Left ventricle myocardium superior (tissue), 1 donor: ENCODE measurements at places on chromosomes 4 and X.

DNA sequence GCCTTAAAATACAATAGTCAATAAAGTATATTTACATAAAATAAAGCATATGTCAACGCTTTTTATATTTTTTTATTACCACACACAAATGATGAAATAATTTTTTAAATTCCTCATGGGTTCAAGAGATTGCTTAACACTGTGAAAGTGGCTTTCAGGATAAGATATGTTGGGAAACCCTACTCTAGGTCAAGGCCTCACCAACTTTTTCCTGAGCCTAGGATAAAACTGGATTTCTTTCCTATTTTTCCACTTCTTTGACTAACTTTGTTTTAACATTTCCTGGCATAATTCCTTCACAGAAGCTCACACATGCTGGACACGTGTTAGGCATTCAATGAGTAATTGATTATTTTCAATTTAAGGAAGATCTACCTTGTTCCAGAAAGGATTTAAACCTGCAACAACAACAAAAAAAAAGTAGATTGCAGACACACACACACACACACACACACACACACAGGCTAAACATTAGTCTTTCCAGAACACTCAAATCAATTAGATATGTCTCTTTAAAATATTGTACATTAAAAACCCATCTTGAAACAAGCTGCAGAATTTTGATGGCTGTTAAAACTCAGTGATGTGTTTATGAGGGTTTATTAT lies 9.1 kb downstream of the KLB start:
- no peak for DNase-seq

- DNase-seq, result no peak
Observed at GRCh38 chr4:67035501-67035900, 509.8 kb downstream of the CENPC start.

DNA sequence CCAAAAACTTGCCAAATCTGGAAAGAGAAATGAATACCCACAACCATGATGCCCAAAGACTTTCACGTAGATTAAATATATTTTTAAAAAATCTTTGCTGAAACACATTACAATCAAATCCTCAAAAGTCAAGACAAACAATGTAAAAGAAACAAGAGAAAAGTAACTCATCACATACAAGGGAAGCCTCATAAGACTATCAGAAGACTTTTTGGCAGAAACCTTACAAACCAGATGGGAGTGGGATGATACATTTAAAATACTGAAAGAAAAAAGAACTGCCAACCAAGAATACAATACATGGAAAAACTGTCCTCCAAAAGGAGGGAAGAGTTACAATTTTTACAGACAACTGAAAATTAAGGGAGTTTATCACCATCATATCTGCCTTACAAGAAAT lies 319.0 kb upstream of the INTU start:
- no peak for DNase-seq

- no peak for DNase-seq
Observed at GRCh38 chrX:129359269-129359668, 164.0 kb downstream of the SMARCA1 start.

DNA sequence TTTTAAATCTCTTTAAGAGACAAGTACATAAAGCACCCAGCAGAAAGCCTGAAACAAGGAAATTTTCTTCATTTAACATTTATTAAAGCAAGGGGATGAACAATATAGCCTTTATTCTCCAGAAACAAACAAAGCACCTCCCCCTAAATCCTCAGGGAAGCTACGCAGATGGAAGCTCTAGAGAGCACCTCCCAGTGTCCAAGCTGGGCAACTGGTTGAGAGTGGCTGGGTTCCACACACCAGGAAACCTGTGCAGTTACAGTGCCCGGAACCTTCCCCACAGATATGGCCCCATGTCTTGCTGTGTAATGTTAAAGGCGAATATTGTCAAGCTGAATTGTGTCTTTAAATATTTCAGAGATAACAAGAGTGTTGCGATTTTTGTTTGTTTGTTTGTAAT lies 8.9 kb upstream of the TRIML1 start:
- DNase-seq, result no peak

- no peak for DNase-seq
Observed at GRCh38 chr4:85474356-85474755, 594 bp upstream of the ARHGAP24 start.

- DNase-seq, result no peak
Observed at GRCh38 chr4:17195461-17196275, 297.2 kb upstream of the LDB2 start.

- no peak for DNase-seq
Observed at GRCh38 chr4:45550766-45551366, 573.0 kb downstream of the GABRG1 start.

GRCh38 chr4:77581724-77582123 lies 23.9 kb upstream of the CXCL13 start:
- DNase-seq, result no peak

DNA sequence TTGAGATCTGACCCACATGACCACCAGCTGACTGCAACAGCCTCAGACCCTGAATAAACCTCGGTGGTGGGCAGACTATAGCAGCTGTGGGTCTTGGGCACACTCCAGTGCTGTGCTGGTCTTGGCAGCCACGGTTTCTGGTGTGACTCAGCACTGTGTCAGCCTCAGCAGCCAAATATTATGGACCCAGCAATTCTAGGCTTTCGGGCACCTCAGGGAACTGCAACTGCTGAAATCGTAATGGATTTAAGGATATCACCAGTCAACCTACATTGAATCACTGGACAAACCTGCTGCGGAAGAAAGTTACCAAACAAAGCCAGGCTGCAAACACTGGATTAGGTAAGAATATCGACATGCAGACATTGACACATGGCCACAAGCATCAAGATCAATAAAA lies 10.5 kb upstream of the UBE2NL start:
- no peak for DNase-seq

DNA sequence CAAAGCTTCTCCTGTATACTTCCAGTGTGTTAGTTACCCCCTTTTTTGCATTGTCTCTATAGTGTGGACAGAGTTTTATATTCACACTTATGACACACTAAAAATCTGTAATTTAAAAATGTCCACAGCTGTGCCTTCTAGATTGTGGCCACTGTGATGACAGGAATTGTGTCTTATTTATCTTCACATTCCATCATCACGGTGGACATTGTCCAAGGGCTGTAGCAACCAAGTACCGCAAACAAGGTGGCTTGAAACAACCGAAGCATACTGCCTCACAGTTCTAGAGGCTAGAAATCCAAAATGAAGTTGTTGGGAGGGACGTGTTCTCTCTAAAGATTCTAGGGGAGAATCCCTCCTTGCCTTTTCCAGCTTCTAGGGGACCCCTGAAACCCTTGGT lies 32.3 kb downstream of the CHRNA9 start:
- no peak for DNase-seq

DNA sequence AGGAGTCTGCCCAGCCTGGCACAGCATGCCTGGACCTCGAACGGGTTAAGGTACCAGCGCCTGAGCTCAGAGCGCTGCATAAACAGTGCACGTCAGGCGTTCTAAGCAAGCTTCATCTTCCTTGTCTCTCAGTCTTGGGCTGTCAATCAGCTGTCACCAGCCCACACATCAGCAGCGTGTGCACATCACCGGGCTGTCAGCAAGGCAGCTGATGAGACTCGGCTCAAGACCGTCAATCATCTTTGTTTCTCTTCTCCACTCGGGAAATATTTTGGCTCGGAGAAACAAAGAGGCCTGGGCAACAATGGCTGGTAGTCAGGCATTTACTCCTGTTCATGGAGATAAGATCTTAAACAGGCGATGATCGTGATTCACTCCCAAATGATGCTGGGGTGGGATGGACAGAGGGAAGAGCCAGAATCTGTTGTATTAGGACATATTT lies 141.3 kb downstream of the LDB2 start:
- DNase-seq, result no peak

DNA sequence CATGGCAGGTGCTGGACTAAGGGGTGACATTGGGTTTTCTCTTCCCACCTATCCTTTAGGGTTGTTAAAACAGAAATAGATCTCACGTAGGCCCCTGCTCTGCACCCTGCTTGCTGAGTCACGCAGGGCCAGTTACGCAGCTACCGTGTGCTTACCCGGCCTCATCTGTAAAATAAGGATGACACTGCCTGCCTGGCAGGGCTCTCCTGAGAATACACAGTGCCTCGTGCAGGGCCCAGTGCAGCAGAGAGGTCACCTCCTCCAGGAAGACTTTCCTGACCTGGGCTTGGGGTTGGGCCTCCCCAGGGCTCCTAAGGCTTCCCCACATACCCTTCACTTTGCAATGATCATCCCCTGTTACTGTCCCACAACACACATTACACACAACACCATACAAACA lies 33.6 kb upstream of the JAKMIP1 start:
- DNase-seq, result no peak

GRCh38 chrX:134990801-134991481 lies at the start of gene SMIM10:
TSS of gene SMIM10 (plus strand) at chrX:134990991. CDS start at chrX:134991096, 105 bp downstream.
- peak; percentile 89 for DNase-seq

DNA sequence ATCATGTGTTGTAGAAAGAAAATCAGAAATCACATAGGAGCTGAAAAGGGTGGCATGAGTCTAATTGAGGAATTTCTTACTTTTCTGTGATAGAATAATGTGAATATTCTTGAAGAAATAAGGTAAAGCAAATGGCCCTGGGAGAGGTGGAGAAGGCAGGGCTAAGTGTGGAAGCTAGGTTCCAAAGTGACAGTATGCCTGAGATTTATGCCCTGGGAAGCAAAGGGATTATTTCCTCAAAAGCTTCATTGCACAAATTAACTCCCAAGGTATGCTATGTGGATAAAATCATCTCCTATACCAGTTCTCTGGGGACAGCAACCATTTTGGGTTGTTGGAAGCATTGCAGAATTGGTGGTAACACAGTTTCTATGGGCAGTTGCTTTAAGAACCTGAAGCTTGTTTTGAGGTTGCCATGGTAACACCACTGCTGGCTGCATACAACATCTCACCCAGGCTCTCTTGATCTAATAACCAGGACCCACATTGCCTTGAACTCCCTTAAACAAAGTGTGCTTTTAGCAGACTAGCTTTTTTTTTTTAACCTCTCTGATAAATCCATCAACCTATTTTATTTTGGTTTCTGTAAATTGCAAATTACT lies 21.0 kb downstream of the MAOA start:
- no peak for DNase-seq

DNA sequence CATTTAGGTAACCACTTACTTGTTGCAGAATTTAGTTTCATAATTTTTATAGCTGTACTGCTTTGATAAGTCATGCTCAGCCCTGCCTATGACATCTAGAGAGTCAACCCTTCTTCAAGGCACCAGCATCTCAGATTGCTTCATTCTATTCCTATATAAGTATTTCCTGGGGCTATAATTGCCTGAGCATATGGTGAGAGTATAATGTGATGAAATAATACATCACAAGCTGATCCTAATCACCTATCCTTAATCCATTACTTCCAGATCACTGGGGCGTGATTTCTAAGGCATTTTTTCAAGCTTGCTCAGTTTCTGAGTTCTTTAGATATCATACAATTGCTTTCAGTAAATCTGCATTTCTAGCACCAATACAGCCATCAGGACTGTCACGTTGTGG lies 200.0 kb upstream of the NPY2R start:
- no peak for DNase-seq

DNA sequence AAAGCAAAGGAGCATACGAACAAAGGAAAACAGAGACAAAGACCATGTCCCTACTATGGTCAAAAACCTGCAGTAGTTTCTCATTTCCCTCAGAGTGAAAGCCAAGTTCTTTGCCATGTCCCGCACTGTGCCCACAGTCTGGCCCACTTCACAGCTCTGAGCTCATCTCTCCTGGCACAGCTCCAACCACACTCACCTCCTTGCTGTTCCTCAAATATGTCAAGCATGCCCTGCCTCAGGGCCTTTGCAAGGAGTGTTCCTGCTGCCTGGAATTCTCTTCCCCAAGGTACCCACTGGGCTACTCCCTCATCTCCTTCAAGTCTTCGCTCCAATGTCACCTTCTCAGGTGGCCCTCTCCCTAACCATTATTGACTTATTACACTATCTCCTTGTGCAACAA lies 72.1 kb downstream of the COX18 start:
- DNase-seq, result no peak

- DNase-seq, result no peak
Observed at GRCh38 chrX:147699061-147699460, 212.7 kb upstream of the FMR1 start.

DNA sequence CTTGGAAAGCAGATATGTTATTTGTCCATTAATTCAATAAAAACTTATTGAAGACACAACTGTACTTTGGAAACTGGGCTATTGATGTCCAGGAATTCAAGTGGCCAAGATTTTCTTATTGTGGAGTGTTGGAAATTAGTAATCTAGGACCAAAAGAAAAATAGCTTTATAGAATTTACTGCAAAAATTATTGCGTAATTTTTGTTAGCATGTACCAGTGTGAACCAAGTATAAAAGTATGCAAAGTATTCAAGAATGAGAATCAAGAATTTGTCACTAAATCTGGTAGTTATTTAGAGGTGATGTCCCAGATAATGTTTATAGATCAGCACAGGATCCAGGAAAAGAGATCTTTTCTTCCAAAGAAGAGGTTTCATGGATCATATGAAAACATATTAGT lies 468.9 kb upstream of the CTSO start:
- no peak for DNase-seq

DNA sequence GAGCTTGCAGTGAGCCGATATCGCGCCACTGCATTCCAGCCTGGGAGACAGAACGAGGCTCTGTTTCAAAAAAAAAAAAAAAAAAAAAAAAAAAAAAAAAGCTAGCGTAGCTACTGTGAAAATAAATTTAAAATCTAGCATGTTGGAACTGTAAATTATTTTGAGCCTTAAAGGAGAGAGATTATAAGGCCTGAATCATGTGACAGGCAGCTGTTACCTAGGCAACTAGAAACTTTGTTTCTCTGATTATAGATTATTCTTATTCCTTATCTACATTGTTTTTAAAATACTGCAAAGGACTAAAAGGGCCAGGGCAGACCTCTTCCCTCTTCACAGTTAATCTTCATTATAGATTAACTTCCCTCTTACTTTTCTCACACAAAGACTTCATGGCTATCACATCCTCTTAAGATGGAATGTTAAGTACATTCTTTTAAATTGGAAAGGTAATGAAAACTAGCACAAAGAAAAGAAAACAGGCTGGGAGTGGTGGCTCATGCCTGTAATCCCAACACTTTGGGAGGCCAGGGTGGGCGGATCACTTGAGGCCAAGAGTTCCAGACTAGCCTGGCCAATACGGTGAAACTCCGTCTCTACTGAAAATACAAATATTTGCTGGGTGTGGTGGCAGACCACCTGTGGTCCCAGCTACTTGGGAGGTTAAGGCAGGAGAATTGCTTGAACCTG lies 21.1 kb upstream of the PDS5A start:
- no peak for DNase-seq

DNA sequence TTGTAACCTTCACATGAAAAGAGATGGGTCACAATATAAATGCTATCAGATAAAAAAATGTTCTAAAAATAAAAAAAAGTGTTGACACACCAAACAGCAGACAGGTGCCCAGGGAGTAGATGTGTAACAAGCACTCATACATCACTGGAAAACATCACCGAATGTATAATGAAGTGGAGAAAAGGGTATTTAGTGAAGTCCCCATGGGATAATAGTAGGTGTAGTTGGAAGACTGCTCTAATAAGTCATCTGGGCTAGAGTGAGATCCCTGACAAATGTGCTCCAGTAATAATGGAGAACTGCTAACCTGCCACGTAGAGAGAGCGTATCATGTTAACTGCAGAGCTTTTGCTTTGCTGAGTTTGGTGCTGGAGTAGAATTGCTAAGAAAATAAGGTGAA lies 152.0 kb downstream of the GRIA2 start:
- no peak for DNase-seq
